Uterus (tissue), 4 donors: ENCODE measurements at places on chromosomes 12 and 14. TPM values are rescaled to one million over a fixed set of nuclear protein-coding genes. Genes with fewer than 3 reads are reported as not detected.

The SNAPC1 gene
- 7.0 TPM for total RNA-seq

The TESPA1 gene
- not detected for total RNA-seq

The IGFBP6 gene
- 48.7 TPM for total RNA-seq

The CLEC4C gene
- total RNA-seq, result not detected

The CLEC7A gene
- total RNA-seq, result 14.4 TPM

The RNASE3 gene
- total RNA-seq, result not detected

The FSCB gene
- total RNA-seq, result not detected

The ASPG gene
- 0.51 TPM for total RNA-seq

The SIVA1 gene
- total RNA-seq, result 172 TPM

The TMEM52B gene
- not detected for total RNA-seq

The TTC8 gene
- total RNA-seq, result 340 TPM

The TAS2R13 gene
- 3.8 TPM for total RNA-seq

The SRGAP1 gene
- total RNA-seq, result 11.3 TPM

The AMN1 gene
- 19.9 TPM for total RNA-seq

The BAG5 gene
- total RNA-seq, result 32.1 TPM

The KRT2 gene
- total RNA-seq, result not detected

The BATF gene
- not detected for total RNA-seq

The SSPN gene
- 76.7 TPM for total RNA-seq

The CYP27B1 gene
- total RNA-seq, result not detected

The SLC6A12 gene
- 0.28 TPM for total RNA-seq

The TIMM9 gene
- 36.6 TPM for total RNA-seq

The KLRG1 gene
- total RNA-seq, result 0.26 TPM

The WSCD2 gene
- 25.1 TPM for total RNA-seq

The KCTD10 gene
- 62.4 TPM for total RNA-seq

The TMEM63C gene
- total RNA-seq, result 1.9 TPM

The CLEC9A gene
- total RNA-seq, result 0.90 TPM

The KRT71 gene
- total RNA-seq, result not detected

The KRT75 gene
- not detected for total RNA-seq

The PA2G4 gene
- 120 TPM for total RNA-seq

The WNT1 gene
- total RNA-seq, result not detected
